GM04504 (cell line): ENCODE measurements at places on chromosomes 2 and 18.

DNA sequence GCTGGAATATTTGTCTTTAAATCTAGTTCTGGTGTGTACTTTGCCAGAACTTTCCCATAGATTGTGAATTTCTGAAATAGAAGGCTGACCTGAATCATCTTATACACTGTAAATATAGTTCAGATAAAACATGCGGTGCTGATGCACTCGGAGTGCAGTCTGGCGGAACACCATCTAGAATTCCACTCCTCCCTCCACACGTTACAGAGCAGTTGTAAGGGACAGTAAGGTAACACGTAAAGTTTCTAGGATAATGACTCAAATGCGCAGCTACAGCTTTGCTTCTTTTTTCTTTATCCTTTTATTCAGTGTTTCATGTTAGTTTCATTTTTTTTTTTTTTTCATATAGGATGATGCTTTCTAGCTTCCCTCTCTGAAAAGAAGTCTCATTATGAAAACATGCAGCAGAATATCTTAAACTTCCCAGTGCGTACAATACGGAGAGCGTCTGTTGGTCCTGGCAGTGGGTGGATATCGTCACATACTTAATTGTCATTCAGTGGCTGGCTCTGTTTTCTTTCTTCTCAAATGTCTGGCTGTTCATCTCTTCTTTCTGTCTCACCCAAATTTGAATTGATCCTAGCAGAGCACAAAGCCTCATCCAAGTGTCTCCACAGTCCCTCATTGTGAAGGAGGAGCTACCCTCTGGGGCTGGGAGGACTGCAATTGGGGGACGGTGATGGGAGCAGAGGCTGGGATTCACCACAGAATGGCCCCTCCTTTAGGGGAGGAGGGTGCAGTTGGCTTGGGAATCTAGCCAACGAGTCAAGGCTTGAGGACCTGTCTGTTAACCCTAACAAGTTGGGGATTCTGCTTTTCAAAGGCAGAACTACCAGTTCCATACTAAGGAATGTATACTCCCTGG lies 138.8 kb downstream of the MYT1L start:
- DNase-seq, result no peak

GRCh38 chr2:201172279-201172678 lies 10.7 kb upstream of the CASP10 start:
- DNase-seq, result no peak

- DNase-seq, result no peak
These were observed 636.2 kb upstream of the CHAC2 start for GRCh38 chr2:53131416-53131815.

DNA sequence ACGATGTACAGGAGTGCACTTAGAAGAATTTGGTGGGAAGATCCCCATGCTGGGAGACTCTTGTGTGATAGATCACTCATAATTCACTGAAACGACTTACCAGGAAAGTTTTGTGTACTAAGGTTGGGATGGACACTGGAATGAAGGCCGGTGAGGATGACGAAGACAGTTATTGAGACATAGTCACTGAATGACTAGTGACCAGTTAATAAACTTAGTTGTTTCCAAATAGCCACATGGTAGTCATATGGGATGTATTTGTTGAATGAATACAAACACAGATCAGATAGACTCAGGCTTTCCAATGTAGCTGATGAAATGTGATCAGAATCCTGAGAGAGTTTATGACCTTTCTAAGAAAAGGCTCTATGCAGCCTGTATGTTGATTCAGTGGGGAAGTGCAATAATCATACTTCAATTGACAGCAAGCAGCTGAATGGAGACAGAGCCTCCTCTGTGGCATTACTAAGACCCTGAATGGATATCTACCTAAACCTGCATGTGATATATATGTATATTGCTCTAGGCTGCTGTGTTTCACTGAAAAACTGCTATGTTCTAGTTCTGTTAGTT lies 20.4 kb downstream of the GDF7 start:
- no peak for DNase-seq

GRCh38 chr2:218022131-218022850 lies 19.5 kb upstream of the TNS1 start:
- no peak for DNase-seq

- no peak for DNase-seq
These were observed 182.5 kb downstream of the C1D start for GRCh38 chr2:67880291-67880761.

DNA sequence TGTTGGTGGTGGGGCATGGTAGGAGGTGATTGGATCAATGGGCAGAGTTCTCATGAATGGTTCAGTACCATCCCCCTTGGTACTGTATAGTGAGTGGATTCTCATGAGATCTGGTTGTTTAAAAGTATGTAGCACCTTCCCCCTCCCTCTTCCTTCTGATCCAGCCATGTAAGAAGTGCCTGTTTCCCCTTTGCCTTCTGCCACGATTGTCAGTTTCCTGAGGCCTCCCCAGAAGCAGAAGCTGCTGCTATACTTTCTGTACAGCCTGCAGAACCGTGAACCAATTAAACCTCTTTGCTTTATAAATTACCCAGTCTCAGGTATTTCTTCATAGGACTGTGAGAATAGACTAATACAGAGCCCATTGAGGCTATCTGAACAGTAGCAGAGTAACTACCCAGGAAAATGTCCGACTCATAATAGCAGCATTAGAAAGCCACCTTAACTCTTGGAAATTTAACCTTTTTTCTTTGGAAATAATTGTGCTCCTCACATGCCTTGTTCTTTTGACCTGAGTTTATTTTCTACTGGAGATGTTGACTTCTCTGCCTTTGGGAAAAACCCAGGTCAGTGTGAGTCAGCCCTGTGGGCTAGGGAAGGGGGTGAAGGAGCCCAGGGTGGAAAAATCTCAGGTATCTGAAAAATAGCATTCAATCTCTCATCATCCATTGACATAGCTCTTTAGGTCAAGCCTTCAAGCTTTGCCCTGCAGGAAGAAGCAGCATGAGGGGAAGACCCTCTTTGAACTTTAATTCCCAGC lies 18.1 kb downstream of the CYP1B1 start:
- DNase-seq, result no peak

DNA sequence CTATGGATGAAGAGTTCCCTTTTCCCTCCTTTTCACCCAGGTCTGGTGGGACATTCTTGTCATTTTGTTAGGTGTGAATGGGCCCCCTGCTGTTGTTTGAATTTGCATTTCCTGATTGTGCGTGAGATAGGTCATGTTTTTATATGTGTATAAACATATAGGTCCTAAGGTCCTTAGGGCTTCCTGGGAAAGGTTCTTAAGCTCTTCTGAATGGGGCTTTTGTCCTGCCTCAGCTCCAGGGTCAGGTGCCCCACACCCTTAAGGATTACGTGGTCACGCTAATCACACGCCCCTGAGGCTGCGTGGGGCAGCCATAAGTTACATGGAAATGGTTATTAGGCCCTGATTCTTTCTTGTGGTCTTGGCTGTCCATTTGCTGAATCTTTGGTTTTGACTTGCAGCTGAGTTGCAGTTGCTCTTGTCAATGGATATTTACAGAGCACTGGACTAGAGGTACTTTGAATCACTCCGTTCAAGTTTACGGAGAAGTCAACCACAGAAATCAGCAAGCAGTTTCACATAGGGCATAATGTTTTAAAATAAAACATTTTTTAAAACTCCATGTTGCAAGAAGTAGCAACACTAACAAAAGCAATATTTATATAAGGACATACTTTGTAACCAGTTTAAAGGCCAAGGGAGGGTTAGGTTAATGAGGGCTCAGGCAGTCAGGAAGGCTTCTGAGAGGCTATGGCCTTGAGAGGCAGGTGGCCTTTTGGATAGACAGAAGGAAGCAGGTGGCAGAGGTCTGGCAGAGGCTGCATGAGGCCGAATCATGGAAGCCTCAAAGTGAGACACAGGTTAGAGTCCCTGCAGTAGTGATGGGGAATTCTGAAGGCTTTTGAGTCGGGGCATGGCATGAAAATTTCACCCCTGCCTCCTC lies 24.2 kb downstream of the LIPG start:
- DNase-seq, result no peak

DNA sequence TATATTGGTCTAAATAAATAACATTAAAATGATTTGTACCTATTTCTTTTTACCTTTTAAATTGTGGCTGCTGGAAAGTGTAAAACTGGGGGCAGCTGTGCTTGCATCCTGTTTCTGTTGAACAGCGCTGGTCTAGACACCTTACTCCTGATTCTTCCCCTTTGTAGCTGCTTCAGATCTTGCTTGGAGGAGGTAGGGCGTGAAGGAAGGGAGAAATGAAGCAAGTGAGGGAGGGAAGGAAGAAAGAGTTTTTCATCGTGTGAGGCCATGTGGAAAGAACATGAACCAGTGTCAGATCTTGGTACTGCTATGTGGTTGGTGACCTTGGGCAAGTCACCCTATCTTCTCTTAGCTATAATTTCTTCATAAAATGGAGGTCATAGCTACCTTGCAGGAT lies 89.0 kb upstream of the SEC11C start:
- no peak for DNase-seq

GRCh38 chr2:9428965-9429577 lies 5.6 kb downstream of the CPSF3 start:
- DNase-seq, result no peak

- DNase-seq, result no peak
These were observed 42.0 kb downstream of the EPAS1 start for GRCh38 chr2:46339200-46339599.

DNA sequence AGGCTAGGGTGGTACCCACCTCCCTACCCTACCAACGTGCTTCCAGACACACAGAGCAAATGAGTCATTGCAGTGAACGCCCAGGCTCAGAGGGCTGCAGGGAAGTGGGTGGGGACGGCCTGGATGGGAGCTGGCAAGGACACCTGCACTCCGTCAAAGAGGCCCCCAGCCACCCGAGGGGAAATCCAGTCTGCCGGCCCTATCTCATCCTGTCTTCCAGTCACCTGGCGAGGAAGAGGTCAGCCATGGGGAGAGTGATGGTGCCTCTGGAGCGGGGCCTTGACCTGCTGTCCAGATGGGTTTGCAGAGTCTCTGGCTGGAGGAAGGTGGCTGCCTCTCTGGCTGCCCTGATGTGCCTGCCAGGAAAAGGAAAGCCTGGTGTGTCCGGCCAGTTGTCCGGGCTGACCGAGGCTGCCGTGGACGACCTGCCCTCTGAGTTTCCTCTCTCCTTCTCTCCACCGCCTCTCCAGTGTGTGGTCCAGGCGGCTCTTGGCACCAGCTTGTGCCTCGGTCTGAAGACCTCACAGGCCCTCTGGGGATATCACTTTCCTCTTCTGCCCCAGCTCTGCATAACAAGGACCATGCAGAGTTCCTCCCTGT lies 209.7 kb upstream of the COPS8 start:
- no peak for DNase-seq

DNA sequence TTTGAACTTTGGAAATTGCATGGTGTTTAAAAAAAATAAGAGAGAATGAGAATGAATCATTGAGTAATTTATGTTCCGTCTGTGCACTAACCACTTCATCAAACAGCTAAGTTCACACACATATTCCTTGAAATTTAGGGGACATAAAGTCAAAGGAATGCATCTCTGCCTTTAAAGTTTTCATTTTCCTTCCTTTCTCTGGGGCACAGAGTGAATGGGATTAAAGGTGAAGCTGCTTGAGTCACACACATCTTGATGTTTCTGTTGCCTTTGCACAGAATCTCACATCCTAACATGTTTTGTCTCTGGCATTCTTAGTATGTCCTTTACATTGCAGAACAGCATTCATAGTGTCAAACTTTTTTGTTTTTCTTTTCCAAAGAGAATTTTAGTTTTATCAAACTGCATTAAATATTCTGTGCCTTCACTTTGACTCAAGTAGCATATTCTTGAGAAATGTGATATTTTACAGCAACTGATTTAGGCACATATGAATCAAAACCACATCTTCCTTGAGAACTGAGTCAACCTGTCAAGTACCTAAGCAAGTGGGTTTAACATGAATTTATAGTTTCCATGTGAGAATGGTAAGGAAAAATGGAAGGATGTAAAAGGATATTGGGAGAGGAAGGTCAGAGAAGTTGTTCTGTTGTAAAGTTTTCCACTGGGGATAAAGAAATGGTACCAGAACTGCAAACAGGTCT lies 169.1 kb upstream of the THUMPD2 start:
- peak; percentile 69 for DNase-seq

DNA sequence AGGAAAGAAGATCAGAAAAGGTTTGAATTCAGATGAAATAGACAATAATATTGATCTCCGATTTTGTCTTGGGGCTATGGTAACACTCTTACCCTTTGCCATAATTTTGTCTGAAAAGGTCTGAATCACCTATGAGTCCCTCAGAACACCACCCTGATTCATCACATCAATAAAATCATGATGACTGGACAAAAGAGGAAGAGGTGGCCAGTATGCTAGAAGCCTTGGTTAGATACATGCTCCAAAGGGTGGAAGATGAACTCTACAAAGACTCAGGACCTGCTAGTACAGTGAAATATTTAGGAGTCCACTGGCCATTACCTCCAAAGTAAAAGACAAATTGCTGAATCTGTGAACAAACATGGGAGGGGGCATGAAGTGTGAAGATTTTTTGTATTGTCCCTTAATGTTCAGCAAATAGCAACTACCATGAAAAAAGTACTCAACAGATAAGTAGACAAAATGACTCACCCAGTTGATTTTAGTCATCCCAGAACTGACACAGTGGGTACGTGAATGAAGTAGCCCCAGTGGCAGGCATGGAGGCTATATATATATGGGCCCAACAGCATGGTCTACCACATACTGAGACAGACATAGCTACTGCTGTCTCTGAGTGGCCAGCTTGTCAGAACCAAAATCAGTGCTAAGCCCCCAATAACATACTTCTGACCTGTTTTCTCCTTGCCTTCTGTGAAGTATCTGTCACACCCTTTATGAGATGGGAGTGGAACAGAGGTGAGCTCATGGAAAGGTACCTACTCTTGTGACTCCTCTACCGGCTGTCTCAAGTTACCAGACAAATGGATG lies 36.5 kb upstream of the GLS start:
- no peak for DNase-seq

- no peak for DNase-seq
These were observed 19.9 kb upstream of the SCYGR1 start for GRCh38 chr2:227407591-227408151.

DNA sequence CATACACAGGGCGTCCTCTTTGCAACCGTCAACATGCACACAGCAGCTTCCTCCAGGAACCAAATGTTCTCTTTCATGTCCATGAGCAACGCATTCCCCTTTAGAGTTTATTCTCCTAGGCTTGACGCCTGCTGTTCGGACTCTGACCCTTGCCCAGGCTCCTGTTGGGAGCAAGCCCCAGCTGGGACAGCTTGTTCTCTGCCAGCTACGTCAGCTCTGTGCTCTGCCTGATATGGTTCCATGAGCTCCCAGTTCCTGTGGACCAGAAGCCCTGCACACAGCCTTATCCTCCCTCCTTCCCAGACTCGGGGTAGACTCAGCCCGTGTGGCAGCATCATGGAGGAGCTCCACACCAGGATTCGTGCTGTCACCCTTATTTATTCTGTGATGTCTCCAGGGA lies 253.1 kb upstream of the PXDN start:
- DNase-seq, result no peak

DNA sequence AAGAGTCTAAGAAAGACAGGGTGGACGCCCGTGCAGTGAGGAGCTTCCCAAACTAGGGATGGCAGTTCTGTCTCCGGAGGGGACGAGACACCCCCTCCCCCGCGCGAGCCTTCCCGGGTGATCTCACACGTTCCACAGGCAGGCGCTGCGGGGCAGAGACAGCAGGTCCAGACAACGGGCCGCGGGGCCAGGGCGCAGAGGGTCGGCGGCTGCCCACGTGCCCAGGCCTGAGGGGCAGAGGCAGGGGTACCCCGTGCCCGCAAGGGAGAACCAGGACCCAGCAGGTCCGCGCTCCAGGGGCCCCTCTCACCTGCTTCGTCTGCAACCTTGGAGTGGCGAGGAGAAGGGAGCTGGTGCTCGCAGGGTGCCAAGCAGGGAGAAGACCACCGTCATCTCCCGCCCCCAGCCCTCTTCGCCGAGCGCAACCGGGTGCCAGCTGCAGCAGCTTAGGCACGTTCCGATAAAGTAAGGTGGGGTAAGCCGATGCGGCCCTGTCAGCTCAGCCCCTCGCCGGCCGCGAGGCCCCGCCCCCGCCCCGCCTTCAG lies at the start of gene GPR155:
TSS of gene GPR155 (minus strand) at position 467 of the 545 bp plus-strand sequence. CDS start 5,073 bp downstream, outside the sequence.
- DNase-seq, result no peak
